ENCODE measurements at places on chromosomes 5 and 9.
A peak's percentile ranks its signal among the peaks of the same experiment; 100 is the strongest.

- DNase-seq: no peak
Measured at GRCh38 chr5:56574778-56575177, 240.6 kb upstream of the MAP3K1 start.

GRCh38 chr5:83277953-83278352 is 193.6 kb upstream of the VCAN start:
- no peak for DNase-seq

GRCh38 chr5:172093559-172093958 is 87.1 kb upstream of the FBXW11 start:
- DNase-seq: no peak

DNA sequence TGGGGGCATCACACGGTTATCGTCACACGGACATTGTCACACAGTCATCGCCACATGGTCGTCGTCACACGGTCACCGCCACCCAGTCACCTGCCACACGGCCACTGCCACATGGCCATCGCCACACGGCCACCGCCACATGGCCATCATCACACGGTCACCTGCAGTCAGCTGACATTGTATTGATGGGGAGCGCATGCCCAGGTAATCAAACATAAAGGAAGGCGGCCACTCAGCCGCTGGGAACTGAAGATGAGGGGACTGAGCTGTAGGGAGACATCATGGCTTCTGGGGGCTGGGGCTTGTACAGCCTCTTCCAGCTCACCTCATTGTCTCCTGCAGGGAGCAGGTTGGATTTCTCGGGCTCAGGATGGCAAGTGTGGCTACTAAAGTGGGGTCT is 49.2 kb downstream of the MRPL36 start:
- no peak for DNase-seq

- DNase-seq: no peak
Measured at GRCh38 chr5:37791321-37791720, 48.5 kb downstream of the GDNF start.

DNA sequence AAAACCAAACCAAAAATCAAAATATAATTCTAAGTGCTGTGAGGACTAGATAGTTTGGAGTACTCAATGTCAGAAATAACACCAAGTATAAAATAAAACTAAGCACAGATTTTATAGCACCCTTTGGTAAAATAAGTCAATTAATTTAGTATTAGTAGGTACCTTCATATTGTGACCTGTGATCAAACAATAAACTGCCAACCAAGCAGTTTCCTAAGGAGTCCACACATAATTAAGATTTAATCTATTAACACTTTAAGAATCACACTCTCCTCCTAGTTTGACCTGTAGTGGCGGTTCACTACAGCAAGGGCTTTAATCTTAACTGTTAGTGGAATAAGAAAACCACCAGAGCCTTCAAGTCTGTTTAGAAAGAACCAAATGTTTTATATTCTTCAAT is 2.8 kb downstream of the HNRNPK start:
- no peak for DNase-seq

- DNase-seq: no peak
Measured at GRCh38 chr5:149996205-149996890, 4.1 kb downstream of the TIGD6 start.

DNA sequence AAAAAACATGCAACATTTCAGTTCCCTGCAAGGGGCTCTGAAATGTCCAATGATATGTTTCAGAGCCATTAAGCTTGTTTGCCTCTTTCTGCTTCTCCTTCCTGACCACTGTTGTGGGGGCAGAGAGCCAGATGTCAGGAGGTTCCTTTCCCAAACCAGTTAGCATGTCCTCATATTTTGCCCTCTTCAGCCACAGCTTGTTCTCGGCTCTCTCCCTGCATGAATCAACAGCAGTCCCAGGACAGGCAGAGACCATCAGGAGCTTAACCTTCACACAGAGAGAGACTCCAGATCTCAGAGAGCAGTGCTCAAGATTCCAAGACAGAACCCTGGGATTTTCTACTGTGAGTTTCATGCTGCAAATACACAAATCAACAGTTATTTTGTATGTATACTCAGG is 218.5 kb downstream of the COMMD10 start:
- DNase-seq: no peak

GRCh38 chr5:16897284-16897704 is 38.8 kb downstream of the MYO10 start:
- peak; percentile 76 for DNase-seq

DNA sequence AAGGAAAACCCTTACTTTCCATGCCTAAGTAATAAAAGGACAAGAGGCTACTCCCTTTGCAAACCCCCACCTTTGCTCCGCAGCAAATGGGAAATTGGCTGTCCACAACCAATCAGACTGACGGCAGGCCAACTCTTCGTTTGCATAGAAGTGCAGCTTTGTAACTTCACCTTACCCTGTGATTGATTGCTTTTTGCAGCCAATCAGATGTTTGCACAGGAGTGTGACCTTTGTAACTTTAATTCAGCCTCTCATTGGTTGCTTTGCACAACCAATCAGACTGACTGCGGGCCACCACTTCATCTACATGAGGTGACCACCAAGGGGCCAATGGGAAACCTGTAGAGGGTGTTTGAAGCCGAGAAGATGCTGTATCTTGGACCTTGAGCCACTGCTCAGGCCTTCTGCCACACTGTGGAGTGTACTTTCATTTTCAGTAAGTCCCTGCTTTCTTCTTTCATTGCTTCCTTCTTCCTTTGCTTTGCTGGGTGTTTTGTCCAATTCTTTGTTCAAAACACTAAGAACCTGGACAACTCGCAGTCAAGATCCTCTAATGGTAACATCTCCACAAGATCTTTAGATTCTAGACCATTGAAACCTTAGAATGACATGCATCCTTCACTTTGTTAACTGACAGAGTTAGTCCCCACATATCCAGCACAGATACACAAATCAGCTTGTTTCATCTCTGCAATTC is 51.3 kb upstream of the FREM1 start:
- DNase-seq: no peak

DNA sequence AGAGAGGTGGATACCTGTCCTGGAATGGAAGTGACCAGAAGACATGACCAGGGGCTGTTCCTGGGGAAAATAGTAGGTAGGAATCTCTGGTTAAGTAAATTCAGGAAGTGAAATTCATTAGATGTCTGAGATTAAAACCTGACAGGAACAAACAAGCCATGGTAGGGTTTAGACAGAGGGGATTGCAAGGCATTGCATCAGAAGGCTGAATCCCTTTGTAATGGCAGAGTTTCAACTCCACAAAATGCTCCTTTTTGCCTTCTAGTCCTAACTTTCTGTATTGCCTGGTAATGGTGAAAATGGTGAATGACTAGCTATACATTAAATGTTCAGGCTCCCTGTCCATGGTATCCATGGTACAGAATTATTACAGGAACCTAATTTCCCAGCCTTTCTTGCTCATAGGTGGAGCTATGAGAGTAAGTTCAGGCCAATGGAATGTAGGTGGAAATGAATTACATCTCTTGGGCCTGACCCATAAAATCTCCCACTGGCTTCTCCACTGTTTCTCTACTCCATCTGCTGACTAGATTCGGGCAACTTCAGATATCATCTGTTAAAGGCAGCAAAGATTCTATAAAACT is 113.4 kb upstream of the CNTLN start:
- no peak for DNase-seq

DNA sequence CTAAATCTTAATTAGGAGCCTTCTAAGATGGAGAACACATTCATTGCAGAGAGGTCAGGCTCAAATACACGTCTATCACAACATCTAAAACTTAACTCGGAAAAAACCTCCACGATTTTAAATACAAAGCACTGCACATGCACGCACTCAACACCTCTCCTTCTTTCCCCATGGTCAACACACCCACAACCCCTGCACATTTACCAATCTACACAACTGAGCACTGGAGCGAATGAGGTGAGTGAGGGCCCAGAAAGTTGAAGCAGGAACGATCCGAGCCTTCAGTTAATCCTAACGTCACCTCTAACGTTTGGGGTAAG is 278 bp upstream of the NIPSNAP3A start:
- no peak for DNase-seq

DNA sequence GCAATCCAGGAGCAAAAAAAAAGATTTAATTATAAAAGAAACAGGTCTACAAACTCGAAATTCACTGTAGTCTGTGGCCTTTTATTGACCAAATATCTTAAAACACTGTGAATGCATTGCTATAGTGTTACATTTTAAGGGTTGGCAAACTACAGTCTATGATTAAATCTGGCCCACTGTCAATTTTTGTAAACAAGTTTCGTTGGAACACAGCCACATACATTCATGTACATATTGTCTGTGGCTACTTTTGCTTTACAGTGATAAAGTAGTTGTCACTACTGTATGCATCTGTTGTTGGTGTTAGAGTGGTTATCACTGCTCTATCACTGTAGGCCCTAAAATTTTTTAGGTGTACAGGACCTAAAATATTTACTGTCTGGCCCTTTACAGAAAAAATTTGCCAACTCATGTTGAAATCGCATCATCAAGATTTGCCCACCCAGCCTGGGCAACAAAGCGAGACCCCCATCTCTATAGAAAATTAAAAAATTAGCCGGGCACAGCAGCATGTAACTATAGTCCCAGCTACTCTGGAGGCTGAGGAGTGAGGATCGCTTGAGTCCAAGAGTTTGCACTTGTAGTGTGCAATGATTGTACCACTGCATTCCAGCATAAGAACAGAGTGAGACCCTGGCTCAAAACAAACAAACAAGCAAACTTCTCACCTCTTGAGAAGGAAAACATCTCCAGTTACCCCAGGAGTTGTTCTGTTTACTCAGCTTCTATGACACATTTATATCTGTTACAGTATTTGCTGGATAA is 89.0 kb downstream of the ERBIN start:
- DNase-seq: no peak

DNA sequence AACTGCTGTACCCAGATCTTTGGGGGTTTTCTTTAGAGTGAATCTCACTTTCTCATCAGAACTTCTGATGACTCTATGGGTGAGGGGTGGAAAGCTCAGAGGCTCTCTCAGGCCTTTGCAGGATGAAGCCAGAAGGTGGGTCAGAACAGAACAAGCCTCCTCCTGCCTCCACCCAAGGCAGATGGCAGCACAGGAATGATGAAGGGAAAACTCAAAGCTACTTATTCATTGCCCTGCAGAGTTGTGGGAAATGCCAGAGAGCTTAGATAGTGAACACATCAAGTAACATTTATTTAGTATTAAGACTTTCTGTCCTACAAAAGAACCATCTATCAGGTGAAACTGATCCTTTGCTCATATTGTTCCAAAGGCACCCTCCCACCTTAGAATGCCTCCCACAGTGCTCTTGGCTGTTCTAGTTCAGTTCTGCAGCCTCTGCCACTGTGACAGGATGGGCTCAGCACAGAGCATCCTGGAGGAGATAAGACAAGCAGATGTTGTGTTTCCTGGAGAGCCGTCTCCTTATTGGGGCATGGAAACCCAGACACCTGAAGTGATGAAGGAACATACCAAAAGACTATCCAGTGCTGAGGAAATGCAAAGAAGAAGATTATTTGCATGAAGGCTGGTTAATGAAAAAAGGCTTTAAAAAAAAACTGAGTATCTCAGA is 146.6 kb downstream of the ADAMTS12 start:
- DNase-seq: no peak

- DNase-seq: no peak
Measured at GRCh38 chr5:97548739-97549080, 365.7 kb upstream of the RIOK2 start.

- DNase-seq: no peak
Measured at GRCh38 chr5:137808503-137809135, 54.5 kb upstream of the HNRNPA0 start.

- DNase-seq: no peak
Measured at GRCh38 chr5:109388407-109388806, 21.4 kb downstream of the PJA2 start.

DNA sequence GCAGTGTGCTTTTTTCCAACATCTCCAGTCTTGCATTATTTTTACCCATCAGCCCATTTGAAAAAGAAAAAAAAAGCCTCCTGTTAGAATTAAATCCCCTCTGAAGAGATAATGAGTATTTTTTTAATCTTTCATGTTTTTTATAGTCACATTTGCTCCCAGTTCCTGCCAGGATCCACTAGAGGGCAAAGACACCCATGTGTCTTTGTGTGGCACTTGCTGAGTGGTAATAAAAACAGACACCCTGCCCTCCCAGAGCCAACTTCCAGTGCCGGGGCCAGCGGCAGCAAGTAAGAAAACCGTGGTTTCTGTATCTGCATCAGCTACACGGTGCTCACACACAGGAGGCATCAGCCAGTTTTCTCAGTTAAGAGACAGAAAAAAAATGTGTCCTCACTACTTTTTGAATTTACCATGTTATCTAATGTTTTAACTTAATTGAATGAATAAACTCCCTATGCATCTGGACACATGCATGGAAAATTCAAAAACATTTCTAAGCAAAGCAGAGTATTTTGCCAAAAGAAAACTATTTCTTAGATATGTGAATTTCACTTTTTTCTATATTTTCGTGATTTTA is 70.2 kb upstream of the PLEKHG4B start:
- DNase-seq: no peak

- no peak for DNase-seq
Measured at GRCh38 chr9:69946800-69947437, 96.7 kb upstream of the MAMDC2 start.

DNA sequence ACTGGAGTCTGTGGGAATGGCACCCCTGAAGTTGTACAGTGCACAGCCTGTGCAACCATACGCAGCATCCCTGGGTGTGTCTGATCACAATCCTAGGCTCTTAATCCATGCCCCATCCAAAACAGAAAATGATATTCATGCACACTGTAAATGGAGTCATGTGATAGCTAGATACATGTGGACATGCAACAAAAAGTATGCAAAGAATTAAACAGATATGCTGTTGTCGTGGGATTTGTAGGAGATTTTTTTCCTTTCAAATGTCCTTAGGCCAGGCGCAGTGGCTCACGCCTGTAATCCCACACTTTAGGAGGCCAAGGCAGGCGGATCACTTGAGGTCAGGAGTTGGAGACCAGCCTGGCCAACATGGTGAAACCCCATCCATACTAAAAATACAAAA is 36.1 kb downstream of the PRRX2 start:
- no peak for DNase-seq

- no peak for DNase-seq
Measured at GRCh38 chr5:170642066-170642735, 138.4 kb downstream of the KCNIP1 start.

DNA sequence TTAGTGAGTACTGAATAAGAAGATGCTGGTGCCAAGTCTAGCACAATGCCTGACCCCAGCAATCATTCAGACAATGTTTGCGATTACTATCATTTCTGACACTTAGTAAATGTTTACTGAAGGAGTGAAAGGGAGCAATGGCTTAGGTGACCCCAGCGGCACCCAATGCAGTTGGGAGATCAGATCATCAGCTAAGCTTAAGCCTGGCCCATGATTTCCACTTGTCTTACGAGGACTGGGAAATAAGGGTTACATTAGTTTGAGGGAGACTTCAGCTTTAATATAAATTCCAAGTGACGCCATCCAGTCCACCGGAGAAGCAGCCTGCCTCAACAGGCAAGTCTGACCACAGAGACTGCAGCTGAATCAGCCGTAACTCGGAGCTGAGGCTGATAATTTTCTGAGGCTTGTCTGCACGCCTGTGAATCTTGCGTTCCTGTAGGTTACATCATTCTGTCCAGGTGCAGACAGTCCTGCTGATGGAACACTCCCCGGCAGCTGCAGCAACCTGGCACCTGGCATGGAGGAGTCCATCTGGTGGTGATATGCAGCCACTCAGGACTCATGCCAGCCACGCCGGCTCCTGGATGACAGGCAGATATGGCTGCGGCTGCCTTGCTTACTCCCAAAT is 34.9 kb upstream of the FGF1 start:
- peak; percentile 53 for DNase-seq
